ENCODE measurements at places on chromosomes 6 and 20.

DNA sequence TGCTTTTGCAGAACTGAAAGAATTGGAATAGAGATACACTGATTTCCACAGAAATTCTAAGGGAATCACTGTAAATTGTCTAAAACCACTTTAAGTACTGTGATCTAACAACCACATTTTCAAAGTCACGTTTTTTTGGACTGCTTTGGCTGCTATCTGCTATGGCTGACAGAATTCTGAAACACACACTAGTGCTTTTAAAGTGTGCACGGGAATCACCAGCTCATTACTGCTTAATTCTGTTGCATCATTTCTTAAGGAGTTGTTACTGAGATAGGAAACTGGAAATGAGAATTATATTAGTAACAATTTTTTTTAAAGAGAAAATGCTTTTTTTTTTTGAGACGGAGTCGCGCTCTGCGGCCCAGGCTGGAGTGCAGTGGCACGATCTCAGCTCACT, 716.5 kb upstream of the NRSN1 start:
- no peak for DNase-seq

DNA sequence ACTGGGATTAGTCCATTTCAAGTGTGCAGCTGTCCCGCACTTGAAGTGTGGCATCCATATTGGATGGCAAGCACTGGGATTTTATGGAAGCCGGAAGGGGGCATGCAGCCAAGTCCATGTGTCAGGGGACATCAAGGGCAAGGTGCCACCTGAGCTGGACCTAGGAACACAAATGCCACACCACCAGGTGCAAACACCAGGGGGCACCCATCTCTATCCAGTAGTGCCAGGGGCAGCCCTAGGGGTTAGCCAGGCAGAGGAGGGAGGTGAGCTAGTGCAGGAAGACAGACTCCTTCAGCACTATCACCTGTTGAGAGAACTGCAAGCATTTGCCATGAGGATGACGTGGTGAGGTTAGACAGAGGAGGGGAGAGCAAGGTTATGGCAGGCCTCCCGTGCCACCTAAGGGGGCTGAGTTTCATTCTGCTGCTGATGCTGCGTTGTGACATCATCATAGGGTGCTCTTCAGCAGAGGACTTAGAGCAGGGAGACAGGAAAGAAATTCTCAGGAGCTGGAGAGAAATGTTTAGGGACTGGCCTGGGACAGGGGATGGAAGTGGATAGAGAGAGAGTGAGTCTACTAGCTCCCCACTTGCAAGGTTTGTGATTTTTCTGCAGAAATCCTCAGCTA, 192.6 kb upstream of the SLC24A3 start:
- no peak for DNase-seq

- DNase-seq = no peak
These were observed 137.5 kb upstream of the PTPN1 start for GRCh38 chr20:50372770-50373088.

DNA sequence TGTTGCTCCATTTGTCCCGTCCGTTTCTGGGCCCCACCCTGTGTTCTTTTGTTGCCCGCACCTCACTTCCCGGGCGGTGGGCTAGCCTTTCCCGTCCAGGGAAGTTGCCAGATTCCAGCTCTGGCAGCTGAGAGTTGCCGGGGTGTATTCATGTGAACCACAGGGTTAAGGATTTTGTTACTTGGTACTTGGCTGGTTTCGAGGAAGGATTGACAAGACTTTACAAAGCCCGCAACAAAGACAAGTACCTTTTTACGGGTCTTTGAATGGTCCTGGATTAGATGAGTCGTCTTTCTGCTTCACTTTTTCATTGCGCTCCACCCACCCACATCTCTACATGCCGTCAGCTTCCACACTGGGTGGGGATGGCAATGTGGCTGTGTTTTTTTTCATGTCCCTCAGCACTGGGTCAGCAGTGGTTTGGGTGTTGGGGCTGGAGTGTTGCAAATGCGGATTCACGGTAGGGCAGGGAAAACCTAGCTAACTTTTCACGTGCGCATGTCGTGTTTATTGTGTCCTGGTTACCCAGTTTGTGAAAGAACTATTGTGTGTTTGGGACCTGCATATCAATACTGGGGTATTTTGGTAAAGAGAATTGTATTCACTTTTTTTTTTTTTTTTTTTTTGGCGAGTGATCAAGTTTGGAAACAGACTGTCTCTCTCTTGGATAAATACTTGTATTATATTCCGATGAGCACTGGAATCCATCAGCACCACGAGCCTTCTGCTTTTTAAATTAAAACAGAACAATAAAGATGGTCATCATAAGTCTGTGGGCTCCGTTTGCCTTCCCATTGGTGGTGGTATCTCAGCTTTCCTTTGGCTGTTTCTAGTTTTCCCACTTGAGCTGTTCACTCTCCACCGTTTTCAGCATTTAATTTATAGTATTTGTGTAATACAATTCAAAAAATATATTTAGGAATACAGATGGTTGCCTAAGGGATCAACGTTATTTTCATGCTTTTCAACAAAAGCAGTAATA, 1.2 kb downstream of the DUSP22 start:
- DNase-seq = no peak

GRCh38 chr20:45325371-45325770, 17.3 kb upstream of the MATN4 start:
- no peak for DNase-seq
